ENCODE measurements at places on chromosomes 16 and 17. TPM values are rescaled to one million over a fixed set of nuclear protein-coding genes. Genes with fewer than 3 reads are reported as not detected.

DNA sequence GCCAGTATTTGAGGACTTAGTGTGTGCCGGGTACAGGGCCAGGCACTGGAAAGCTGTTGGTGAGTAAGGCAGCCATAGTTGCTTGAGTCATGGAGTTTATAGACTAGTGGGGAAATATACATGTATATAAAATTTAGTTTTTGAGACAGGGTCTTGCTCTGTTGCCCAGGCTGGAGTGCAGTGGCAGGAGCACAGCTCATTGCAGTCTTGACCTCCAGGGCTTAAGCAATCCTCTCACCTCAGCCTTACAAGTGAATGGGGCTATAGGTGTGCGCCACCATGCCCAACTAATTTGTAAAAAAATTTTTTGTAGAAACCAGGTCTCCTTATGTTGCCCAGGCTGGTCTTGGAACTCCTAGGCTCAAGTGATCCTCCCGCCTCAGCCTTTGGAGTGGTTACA is 2.4 kb downstream of the PDP2 start:
- no peak for DNase-seq

DNA sequence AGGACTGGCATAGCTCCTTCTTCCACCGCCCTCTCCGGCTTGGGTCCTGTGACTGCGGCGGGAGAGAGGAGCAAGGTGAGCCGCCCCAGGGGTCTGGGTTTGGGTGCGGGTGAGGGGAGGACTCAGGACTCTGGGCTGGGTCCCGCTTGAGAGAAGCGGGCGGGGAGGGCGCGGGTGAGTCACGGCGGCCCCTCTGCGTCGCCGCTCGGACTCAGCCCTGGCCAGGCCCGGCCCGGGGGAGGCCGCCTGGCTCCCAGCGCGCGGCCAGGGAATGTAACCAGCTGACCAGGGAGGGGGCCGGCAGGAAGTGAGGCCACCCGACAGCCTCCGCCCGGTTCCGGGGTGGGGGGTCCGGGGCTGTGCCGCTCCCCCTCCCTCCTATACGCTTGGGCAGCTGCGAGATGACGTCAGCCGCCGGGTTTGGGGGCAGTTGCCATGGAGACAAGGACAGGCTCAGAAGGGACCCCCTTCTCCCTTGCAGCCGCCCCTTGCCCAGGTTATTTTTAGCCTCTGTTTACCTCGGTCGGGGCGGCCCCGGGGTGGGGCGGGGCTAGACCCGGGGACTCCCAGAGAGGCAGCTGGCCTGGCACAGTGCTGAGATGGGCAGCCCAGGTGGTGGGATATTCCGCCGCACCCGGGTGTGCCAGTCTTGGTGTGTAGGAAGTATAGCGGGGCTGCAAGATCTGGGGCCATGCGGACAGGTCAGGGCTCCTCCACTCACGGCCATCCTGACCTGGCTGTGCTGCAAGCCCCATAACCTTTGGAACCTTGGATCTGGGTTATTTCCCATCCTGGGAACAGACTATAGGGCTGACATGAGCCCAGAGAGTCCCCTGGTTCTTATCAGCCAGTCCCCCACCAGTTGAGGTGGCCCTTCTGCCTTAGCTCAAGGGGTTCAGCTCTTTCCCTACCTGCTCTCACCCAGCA is 1.6 kb downstream of the RIPOR1 start:
- DNase-seq: no peak

- DNase-seq: no peak
These were observed 1.6 kb downstream of the FLOT2 start for GRCh38 chr17:28895794-28896447.

- no peak for DNase-seq
These were observed 52.9 kb upstream of the MAF start for GRCh38 chr16:79653373-79653891.

DNA sequence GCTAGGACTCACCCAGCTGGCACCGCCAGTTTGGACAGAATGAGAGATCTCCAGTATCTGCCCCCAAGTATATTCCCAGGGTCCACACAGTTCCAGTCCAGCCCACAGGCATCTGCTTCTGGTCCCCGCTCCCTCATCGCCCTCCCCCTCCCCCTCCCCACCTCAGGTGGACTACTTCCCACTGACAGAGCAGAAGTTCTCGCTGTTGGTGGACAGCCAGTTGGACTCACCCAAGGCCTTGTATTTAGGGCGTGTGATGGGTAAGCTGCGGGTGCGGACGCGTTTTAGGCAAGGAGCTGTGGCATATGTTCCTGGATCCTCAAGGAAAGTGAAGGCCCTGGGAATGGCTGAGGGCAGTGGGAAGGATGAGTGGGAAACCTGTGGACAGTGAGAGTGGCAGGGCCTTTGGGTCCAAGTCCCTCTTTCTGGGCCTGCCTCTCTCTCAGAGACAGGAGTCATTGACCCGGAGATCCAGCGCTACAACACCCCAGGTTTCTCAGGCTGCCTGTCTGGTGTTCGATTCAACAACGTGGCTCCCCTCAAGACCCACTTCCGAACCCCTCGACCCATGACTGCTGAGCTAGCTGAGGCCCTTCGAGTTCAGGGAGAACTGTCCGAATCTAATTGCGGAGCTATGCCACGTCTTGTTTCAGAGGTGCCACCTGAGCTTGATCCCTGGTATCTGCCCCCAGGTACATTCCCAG is 14.9 kb downstream of the CNTNAP1 start:
- no peak for DNase-seq

- DNase-seq: no peak
These were observed 39.9 kb downstream of the OTOA start for GRCh38 chr16:21703589-21704174.

The PRKCB gene
- 7.0 TPM for total RNA-seq

DNA sequence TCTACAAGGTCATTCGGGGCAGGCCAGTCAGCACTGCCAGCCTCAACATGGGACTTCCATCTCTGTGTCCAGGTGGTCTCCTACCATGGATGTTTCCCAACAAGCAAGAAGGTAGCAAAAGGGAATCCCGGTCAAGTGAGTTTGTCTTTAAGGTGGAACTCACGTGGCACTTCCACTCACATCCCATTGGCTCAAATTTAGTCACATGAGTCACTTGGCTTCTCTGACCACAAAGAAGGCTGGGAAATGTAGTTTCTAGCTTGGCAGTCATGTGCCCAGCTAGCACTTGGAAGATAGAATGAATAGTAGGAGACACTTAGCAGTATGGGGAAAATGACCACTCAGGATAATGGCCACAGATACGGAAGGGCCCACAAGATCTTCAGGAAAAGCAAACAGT is 106.6 kb downstream of the AIPL1 start:
- no peak for DNase-seq

DNA sequence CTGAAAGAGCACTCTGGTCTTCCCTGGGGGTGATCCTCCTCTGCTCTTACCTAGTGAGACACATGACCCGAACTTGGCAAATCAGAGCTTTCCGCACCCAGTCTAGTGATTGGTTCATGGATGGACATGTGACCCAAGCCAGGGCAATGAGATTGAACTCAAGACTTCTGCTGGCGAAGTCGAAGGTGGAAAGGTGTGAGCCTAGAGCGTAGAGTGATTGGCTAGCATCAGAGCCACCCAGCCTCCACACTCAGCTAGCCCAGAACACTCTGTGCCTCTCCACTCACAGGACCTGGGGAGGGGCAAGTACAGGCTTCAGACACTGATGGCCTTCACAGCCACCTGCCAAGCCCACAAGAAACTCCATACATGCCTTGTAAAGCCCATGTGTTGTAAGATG is 17.6 kb downstream of the ATPAF2 start:
- no peak for DNase-seq

- DNase-seq: peak; percentile 39
These were observed 23.8 kb downstream of the COTL1 start for GRCh38 chr16:84593825-84594724.

DNA sequence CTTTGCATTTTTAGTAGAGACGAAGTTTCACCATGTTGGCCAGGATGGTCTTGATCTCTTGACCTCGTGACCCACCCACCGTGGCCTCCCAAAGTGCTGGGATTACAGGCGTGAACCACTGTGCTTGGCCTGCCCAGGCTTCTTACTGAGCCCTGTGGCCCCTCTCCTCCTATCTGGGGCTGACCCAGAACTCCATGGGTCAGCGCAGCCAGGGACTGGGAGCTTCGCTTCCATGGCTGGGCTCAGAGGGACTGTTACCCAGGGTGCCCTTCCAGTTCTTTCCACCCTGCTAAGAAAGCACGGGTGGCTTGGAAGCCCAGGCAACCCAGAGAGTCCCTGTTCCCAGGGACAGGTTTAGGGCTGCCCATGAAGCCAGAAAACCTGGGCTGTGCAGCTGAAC is 28.2 kb downstream of the SHISA6 start:
- DNase-seq: no peak

DNA sequence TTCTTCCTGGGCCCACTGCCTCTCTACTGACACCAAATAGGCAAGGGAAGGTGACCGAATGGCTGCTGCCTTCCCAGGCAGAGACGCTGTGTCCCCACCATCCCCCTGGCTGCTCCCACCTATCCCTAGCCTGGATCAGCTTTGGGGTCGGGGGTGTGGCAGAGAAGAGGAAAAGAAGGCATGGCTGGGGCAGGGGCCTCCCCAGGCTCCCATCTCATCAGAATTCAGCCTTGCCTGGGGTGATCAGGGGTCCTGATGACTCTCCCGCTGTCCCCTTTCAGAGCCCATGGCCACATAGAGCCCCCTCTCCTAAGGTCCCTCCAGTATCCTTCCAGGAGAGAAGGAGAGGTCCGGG is 665 bp downstream of the PLXDC1 start:
- no peak for DNase-seq

DNA sequence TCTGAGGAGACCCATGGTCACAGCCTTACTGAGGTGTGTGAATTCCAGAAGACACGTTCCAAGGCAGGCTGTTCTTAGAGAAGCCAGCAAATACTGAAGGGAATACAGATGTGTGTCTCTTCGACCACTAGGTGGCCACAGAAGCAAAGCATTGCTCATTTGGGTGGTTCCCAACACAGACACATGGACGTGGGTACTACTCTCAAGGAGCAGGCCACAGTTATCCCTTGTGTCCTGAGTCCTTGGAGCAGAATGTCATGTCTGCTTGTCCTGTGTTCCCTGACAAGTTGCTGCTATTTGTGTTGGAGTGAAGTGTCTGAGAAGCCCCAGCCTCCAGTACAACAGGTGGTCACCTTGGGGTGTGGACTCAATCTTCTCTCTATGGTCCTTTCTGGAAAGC is 30.3 kb downstream of the HMOX2 start:
- DNase-seq: peak; percentile 71

The PDE6G gene
- total RNA-seq: 5.7 TPM

The FHOD1 gene
- 70.7 TPM for total RNA-seq

- DNase-seq: no peak
These were observed 2093.4 kb downstream of the TP53TG3F start for GRCh38 chr16:35552763-35553162.

The GAS2L2 gene
- total RNA-seq: not detected
